Kidney (tissue), 22 donors: ENCODE measurements at places on chromosomes 12 and 14. TPM values are rescaled to one million over a fixed set of nuclear protein-coding genes. Genes with fewer than 3 reads are reported as not detected.

DNA sequence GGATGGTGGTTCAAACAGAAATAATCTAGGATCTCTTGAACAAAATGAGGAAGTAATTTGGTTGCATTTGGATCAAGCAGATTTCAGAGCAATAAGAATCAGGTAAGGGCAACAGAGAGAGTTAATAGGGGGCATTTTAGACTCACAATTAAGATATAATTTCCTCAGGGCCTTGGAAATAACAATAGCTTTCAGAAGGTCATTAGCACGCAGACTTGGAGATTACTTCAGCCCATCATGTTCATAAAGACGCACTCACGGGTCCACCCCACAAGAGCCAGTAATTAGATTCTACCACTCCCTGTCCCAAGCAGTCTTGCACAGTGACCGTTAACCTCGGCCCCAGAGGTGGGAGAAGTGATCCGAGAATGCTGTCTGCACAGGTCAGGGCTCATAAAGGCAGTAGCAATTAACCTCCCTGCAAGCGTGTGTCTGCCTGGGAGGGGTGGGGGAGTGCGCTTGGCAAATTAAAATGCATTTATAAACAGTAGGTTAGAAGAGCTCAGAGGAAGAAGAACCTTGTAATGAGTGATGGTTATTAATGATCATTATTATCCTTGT, 125.7 kb upstream of the CCDC196 start:
- DNase-seq, result peak; percentile 73

GRCh38 chr12:3149515-3150307, 72.5 kb downstream of the TSPAN9 start:
- DNase-seq, result no peak

DNA sequence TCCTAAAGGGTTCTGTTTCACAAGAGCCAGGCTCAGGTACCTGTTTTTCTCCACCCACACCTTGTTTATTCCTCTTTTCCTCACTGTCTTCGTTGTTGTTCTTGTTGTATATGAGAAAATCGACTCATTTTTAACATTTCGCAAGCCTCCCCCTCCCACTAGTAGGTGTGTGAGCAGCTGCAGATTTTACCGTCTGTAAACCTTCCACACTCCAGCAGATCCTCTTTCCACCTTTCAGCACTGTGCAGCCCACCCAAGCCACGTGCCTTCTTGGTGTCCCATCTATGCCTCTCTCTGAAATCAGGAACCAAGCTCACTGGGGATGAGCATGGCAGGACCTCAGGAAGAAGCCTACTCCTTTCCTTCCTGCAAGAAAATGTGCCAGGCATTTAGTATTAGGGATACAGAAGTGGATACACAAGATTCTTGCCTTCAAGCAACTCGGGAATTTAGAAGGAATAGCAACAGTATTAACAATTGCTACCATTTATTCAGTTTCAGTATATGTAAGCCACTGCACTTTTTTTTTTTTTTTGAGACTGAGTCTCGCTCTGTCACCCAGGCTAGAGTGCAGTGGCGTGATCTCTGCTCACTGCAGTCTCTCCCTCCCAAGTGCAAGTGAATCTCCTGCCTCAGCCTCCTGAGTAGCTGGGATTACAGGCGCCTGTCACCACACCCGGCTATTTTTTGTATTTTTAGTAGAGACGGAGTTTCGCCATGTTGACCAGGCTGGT, 113.6 kb downstream of the CHST11 start:
- no peak for DNase-seq

- DNase-seq, result no peak
Measured at GRCh38 chr14:36313206-36313605, 7.2 kb downstream of the MBIP start.

- no peak for DNase-seq
Measured at GRCh38 chr14:87691042-87691881, 301.7 kb downstream of the GALC start.

DNA sequence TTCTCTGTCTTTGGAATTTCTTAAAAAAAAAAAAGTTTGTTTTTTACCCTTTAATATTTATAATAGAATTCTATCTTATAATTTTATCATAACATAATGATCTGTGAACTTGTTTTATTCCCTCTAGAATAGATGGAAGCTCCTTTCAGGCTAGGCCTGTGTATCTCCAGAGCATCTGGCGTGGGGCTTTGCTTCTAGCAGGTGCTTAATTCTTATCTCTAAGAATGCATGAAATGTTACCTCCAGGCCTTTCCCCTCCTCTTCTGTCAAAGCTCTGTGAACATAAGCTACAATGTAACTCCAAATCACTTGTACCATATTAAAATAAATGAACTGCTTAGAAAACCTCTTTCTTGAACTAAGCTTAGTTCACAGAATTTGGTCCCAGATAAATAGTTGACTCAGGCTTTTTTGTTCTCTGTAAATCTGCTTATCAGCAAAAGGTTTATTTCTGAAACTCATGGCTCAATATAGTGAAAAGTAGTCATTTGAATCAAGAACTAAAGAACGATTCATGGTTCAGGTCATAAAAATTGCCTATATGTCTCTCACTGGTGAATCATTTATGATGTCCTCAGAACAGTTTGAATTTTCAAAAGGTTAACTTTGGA, 407.1 kb downstream of the TRHDE start:
- DNase-seq, result no peak

- no peak for DNase-seq
Measured at GRCh38 chr12:53816360-53817020, 64.7 kb upstream of the CISTR start.

- no peak for DNase-seq
Measured at GRCh38 chr12:130764073-130764472, 48.0 kb upstream of the RIMBP2 start.

GRCh38 chr14:88417594-88417993, 32.1 kb downstream of the SPATA7 start:
- DNase-seq, result no peak

DNA sequence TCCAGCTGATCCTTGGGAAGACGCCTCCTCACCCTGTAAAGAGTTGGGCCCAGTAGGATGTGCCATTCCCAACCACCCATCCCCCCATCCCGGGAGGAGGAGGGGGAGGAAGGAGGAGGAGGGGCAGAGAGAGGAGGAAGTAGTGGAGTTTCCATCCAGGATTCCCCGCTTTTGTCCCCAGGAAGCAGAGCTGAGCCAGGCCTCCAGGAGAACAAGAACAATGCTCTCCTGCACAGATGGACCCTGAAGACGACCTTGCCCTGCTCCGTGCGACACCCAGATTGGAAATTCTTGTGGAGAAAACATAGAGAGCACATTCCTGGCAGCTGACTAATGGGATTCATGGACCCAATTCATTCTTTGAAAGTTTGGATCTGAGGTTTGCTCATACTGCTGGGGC, 132.3 kb upstream of the CRY1 start:
- DNase-seq, result no peak

DNA sequence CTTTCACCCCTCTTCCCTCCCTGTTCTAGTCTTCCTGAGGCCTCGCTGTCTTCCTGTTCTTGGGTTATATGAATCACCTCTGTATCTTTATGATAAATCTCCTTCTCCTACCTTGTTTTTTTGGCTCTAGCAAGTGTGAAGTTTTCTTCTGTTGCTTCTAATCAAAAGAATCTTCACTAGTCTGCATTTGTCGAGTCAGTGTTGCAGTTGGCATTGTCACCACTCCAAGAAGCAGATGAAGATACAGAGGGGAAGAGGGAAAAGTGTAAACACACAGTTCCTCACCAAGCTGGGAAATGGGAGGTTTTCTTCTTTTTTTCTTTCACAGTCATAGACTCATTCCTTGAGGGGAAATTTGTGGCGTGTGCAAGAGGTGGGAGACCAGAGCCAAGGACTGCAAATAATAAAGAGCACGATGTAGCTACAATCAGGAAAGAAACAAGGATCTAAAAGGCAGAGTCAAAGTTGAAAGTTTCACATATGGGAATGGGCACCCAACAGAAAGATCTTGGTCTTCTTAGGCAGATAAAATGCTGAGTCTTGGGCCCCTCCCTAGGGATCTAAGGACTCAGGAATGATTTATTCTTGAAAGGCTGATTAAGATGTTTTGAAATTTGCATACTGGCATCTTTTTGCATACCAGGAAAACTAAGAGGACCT, 22.2 kb upstream of the PRICKLE1 start:
- DNase-seq, result no peak

DNA sequence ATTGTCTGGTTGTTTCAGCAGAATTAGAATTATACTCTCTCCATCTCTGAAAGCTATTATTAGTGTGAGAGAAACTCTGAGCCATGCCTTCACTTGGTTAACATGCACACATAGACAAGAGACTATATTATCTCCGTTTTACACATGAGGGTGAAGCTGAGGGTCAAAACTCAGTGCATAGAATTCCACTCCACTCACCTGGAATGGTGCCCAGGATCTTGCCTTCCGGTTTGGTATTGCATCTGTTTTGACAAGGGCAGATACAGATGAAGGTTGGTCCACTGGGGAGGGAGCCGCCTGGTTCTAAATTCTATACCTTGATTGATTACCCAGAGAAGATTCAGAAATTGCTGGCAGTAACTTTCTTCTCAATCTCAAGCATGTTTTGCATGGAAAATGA, 149.5 kb upstream of the PELI2 start:
- no peak for DNase-seq

DNA sequence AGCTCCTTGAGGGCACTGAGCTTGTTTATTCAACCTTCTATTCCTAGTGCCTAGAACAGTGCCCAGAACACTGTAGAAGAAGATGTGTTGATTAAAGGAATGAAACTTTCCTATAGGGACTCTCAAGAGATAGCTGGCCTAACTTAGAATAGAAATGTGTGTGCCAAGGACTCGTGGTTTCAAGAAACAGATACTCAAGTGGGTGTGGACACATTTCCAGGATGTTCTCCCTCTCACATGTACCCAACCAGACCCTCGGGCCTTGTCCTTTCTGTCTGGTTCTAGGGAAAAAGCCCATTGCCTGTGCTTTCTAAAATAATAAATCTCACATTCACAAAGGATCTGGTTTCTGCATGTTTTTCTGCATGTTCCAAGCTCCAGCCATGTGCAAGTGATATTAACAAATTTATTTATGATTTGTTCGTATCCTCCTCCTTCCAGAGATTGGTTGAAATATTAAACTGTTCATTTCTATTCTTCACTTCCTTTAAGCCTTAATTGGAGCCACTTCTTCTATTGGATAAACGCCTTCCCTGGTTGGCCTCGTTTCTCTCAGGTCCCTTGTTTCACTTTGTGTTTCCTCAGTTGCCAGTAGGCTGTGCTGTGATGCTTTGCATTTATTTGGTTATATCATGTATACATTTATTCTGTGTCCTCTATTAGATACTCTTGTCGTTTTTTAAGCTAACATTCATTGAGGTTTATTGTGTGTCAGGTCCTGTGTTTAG, 89.8 kb downstream of the CRADD start:
- no peak for DNase-seq

GRCh38 chr14:100212476-100213333, 26.2 kb upstream of the YY1 start:
- DNase-seq, result no peak

DNA sequence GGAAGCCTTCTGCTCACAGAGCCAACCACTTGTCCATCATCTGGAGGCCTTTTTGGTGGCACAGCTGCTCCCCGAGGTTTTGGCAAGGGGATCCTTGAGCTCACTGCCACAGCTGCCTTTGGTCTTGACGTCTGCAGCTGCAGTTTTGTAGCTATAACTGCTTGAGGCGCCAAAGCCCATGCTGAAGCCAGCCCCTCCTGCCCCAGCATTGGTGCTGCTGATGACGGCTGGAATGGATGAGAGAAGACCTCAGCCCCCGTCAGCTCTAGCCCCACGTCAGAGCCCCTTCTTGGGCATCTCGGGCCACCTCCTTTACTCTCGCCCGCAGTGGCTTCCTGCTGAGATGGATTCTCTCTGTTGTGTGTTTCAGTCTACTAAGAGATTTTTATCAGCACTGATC, 12.3 kb upstream of the KRT74 start:
- DNase-seq, result no peak

DNA sequence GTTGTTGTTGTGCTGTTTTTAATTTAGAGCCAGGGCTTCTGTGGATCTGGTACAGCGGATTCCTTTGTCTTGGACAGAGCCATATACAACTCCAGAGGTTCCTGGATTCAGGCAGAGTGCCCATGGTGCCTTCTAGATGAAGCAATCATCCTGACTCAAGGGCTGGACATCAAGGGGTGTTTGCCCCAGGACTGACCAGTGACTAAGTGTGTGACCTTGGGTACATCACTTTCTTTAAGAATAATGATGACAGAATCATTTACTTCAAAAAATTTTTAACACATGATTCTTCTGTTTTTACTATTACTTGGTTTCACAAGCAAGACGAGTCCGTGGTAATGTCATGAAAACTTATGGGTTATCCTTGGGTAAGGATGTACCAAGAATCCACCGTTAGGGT, 397.3 kb downstream of the ZFP36L1 start:
- no peak for DNase-seq

DNA sequence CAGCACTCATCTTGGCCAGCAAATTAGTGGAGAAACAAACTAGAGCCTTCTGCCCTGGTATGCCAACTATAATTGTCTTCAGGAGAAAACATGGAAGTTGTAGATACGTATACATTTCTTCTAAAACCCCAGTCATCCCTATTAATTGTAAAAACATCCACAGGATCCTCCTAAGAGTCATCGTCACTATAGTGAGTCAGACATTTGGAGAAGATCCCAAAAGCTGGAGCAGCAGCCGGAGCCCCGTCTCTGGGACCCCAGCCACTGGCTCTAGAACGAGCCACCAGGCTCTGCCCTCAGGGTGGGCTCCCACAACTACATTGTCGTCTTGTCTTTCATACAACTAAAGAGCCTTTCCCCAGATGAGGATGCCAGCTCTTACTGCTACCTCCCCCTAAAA, 15.5 kb downstream of the PRKAB1 start:
- no peak for DNase-seq

GRCh38 chr12:89244536-89244935, 107.8 kb downstream of the DUSP6 start:
- no peak for DNase-seq

The SLC25A21 gene
- polyA plus RNA-seq, result 1.3 TPM

The CCDC175 gene
- polyA plus RNA-seq, result not detected

The SERPINA9 gene
- not detected for polyA plus RNA-seq

The KLHDC1 gene
- 2.3 TPM for polyA plus RNA-seq

The MMP19 gene
- 2.0 TPM for polyA plus RNA-seq

The NPFF gene
- polyA plus RNA-seq, result 1.3 TPM

The INHBE gene
- 0.30 TPM for polyA plus RNA-seq

The HPD gene
- 393 TPM for polyA plus RNA-seq
